ENCODE measurements at places on chromosomes 4 and X.

- no peak for DNase-seq
Measured at GRCh38 chr4:175341203-175341755, 423.1 kb downstream of the ADAM29 start.

DNA sequence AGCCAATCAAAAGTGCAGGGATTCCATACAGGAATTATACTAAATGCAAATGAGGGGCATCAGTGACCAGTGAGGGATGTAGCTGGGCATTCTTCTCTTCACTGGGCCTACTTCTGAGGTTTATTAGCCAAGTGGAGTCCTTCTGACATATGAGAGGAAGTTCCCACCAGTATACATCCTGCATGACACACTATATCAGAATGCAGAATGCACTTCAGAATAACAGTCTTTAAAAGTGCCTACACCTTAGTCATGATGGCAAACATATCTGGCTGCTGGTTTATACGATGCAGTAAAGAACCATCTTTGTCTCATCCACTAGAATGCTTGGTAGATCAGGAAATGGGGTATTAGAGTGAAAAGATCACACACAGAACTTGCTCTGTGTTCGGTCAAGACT is 180.3 kb upstream of the PPARGC1A start:
- no peak for DNase-seq

DNA sequence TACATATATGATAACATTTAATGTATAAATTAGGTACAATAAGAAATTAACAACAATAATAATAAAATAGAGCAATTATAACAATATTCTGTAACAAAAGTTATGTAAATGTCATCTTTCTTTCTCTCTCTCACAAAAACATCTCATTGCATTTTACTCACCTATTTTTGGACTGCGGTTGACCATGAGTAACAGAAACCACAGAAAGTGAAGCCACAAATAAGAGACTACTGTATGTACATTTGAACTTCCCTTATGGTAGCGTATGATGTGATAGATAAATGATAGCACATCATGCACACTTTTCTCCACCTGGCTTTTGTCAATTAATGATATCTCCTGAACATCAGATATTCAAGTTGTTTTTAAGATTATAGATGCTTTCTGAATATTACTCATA is 80.5 kb downstream of the HNRNPD start:
- DNase-seq: no peak

- DNase-seq: no peak
Measured at GRCh38 chrX:133676344-133677122, 261.2 kb upstream of the GPC4 start.

DNA sequence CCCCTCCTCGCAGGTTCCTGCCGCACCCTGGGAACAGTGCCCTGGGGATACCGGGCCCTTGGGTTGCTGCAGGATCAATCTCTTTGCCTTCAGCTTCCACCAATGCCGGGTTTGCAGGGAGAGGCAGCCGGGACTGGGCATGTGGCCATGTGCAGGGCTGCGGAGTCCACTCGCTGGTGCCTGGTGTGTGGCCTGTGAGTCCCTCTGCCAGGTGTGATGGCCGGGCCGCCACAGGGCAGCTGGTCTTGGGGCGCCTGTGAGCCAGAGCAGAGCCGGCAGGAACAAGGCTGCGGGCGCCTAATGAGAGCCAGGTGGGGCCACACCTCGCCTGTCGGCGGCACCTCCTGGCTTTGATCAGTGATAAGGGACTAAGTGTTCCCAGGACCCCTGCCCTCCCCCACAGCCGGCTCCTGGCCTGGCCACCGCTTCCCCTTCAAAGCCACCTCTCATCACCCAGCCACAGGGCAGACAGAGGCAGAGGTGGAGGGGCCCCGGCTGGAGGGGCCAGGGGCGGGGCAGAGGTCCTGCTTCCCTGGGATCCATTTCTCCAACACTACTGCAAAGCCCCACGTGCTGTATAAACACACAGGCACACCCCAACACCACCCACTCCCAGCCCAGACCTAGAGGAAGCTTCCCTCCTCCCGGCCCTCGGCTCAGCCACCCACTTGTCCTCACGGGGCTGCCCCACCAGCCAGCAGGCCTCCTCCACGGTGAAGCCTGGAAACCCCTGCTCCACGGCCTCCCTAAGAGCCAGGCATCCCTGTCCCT is 132.7 kb downstream of the CPZ start:
- DNase-seq: no peak

GRCh38 chrX:13287816-13288215 is 32.0 kb downstream of the ATXN3L start:
- DNase-seq: no peak

DNA sequence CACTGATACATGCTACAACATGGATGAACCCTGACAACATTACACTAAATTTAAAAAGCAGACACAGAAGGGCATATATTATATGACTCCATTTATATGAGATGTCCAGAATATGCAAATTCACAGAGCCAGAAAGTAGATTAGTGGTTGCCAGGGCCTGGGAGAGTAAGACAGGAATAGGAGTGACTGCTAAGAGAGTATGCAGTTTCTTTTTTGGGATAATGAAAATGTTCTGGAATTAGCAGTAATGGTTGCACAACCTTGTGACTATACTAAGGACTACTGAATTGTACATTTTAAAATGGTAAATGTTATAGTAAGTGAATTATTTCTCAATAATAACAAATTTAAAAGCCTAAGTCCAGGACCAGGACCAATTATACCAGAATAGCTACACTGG is 29.5 kb upstream of the NUP54 start:
- DNase-seq: no peak

DNA sequence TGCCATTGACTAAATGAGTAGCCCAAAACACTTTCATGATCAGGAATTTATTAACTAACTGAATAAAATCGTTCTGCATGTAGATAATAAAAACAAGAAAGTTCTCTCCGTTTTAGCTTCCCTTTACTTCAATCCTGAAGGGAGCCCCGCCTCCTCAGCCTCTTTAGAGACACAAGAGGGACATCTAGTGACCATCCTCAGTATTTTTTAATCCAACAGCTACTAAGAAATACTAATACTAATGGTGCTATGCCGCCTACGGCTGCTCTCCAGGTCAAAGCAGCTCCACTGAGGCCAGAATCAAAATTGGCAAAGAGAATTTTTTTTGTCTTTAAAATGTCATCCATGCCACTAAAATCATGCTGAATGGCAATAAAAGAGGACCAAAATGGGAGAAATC is 3.2 kb upstream of the PCDH19 start:
- DNase-seq: no peak

DNA sequence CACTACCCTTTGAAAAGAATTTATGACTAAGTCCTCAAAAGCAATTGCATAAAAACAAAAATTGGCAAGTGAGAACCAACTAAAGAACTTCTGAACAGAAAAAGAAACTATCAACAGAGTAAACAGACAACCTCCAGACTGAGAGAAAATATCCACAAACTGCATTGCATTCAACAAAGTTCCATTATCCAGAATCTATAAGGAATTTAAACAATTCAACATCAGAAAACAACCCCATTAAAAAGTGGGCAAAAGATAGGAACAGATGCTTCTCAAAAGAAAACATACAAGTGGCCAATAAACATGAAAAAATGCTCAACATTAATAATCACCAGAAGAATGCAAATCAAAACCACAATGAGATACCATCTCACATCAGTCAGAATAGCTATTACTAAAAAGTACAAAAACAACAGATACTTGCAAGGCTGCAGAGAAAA is 130.2 kb downstream of the GASK1B start:
- no peak for DNase-seq

DNA sequence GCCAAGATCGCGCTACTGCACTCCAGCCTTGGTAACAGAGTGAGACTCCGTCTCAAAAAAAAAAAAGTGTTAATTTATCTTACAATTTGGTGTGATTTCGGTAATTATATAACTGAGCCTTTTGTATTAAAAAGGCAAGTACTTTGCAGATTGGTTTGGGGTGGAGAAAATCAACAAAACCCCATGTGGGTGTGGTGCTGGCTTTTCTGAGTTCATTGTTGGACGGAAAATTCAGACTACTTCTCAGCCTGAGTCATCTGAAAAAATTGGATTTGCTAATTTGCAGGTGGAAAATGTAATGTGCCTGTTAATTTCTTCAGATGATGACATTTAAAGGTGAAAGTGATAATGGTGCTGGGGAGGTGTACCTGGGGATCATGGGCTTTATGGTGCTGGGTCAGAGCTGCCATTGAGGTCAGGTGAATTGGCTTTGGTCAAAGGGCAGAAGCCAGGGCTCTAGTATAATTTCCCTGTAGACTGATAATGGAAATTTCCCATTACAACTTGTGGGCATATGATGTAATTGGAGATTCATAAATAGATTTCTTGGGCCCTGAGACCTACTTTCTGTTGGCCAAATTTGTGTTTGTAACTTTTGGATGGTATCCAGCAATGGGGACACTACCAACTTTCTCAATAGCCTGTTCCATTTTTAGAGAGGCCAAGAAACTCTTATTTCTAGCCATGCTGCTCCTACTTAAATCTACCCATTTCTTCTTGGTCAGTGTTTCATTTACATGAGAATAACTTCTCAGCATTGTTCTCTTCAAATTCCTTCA is 74.3 kb upstream of the TEX13D start:
- no peak for DNase-seq

DNA sequence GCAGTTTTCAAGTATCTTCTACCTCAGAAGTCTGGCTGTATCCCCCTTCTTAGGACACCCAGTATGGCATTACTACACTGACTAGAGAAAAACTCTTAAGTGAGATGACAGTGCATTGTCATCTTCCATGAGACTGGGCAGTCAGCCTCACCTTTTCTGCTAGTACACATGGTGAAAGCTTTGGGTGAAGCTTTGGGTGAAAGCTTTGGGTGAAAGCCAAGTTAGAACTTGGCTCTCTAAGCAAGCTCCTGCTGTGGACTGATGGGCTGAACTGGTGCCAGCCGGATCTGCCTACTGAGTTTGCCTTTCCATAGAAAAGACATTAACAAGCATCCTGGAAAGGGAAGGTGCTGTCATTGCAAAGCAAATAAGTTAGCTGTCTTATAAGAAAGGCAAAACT is 8.8 kb downstream of the EPHA5 start:
- DNase-seq: no peak

GRCh38 chrX:68912113-68912512 is 83.3 kb downstream of the EFNB1 start:
- DNase-seq: no peak

GRCh38 chr4:54155936-54156335 is 56.0 kb downstream of the GSX2 start:
- no peak for DNase-seq

DNA sequence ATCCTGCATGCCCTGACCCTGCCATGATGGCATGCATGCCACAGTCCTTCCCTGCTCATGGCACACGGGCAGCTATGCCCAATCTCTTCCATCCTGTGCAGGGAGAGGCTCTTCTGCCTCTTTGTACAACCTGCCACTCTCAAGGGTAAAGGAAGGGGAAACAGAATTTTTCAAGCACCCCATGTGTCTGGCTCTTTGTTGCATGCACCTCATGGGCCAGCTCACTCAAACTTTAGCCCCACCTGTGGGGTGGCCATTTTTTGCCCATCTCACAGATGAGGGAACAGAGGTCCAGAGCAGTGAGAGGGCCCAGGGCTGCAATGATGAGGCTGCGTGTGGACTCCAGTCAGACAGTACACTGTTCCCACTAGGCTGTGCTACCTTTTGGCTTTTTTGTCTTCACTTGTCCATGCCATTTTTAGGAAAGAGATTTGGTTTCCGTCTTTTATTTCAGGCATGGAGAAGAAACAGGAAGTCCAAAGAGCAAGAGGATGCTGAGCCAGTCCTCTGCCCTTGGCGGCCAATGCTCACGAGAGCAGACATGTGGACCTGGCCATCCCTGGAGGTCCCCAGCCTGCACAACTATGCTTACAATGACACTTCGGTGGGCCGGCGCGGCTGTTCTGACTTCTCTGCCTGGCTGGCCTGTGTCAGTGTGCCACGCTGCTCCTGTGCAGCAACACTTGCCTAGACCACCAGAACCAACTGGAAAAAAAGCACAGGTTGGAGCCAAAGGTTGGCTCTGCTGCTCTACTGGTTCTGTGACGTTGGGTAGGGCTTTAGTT is 45.6 kb downstream of the NSG1 start:
- DNase-seq: no peak

- no peak for DNase-seq
Measured at GRCh38 chr4:127629371-127629770, 3.4 kb upstream of the INTU start.

DNA sequence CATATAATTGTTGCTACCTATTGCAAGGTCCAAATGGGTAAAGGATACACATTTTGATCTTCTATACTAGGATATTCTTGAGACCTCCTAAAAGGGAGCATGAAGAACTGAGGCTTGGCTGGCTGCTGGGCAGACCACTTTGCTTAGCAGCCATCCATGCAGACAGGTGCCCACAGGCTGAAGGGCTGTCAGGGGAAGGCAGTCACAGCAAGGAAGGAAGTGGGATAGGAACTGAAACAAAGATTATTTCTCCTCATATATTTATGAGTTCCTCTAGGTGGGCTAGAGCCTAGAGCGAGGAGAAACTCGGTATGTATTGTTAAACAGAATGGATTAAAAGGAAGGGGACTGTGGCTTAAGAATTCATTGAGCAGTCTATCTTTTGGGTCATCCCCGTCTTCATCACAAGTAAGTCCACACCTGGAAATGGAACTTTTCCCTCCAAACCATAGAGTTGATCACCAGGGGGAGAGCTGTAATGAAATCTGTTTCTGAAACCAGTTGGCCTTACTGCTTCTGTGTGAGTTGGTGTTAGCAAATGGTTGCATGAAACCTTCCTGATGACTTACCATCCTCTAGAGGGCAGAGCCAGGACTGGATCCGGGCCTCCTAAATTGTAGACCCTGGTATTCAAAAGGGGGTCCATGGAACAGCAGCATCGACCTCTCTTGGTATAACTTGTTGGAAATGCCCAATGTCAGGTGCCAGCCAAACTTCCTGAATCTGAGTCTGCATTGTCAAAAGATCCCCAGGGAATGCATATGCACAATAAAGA is 42.3 kb downstream of the AFF2 start:
- no peak for DNase-seq

DNA sequence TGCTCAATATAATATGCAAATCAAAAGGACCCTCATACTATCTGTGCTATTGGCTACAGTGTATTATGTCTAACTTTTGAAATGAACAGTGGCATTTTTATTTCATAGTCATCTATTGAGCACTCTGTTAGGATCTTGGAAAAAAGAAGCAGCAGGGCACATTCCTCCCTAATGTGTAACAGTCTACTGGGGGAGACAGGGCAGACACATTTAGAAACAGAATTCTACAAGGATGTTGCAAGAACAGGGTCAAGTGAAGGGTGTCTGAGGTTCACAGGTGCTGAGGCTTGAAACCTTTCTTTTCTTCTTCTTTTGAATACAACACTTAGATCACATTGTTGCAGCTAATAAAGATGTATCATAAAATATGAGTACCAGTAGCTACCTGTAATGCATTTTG is 129.7 kb upstream of the SLC4A4 start:
- no peak for DNase-seq

DNA sequence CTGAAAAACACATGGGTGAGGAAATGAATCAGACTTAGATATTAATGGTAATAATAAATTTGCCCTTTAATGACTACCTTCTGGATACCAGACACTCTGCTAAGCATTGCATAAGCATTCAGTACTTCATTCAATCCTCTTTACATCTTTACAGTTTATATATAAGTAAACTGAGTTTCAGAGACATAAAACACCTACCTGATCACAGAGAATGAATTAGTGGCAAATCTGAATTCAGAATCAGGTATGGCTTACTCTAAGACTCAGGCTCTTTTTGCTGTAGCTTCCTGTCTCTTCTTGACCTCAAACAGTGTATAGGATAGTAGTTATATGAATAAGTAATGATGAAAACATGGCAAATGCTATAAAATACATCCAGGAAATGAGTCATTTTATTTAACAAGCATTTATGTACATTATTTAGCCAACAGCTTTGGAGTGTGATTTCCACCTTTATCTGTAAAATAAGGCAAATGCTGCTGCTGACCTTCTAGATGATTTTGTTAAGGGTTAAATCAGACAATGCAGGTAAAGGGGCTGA is 83.9 kb downstream of the VEGFC start:
- no peak for DNase-seq

- DNase-seq: no peak
Measured at GRCh38 chr4:53361451-53361850, 4.4 kb downstream of the SCFD2 start.
